ENCODE measurements at places on chromosomes 6 and 20.

- peak; percentile 3 for DNase-seq
These were observed 20.5 kb downstream of the NPEPL1 start for GRCh38 chr20:58712806-58713731.

DNA sequence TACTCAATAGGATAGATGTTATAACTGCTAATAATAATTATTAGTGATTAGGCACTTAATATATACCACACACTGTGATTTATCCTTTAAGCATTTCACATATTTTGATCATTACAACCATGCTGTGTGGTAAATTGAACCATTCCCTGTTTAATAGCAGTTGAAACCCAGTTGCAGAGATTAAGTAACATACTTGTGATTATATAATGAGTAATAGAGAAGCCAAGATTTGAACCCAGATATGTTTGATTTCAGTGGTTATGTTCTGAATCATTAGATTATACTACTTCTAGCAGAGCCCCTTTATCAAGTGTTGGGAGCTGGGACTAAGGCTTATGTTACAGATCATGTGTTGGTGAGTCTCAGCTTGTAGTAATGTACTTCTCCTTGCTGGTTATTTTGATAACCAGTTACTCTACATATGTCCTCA is 44.1 kb downstream of the STK4 start:
- DNase-seq, result no peak

DNA sequence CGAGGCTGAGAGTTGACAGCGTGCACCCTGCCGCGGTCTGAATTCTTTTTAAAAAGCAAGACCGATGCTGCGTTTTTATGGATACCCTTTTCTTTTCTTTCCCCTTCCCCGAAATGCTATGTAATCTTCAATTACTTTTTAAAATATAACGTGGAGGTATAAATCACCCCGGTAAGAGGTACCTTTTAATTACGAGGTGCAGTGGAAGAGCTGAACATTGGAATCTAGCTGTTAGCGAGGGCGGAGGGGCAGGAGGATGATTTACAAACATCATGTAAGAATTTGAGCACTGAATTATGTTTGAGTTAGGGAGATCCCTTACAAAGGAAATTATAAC is 1.2 kb downstream of the EYA2 start:
- no peak for DNase-seq

- DNase-seq, result no peak
These were observed 107.7 kb downstream of the HFE start for GRCh38 chr6:26194816-26195375.

GRCh38 chr6:72813807-72814596 is 192.1 kb downstream of the KCNQ5 start:
- DNase-seq, result no peak

DNA sequence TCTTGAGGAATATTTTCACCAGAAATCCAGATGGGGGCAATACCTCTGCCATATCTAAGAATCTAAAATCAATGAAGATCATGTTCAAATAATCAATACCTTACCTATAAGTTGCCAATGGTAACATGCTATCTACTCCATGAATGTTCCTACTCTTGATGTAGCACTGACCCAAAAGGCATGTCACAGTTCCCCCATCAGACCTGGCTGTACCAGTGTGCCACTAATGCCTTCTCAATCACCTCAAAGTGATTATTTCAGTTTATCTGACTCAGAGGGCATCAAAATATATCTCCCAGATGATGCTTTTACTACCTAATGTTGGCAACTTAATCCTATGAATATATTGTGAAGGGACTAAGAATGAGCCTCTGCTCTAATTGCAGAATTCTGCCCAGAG is 5.5 kb downstream of the PDCD2 start:
- DNase-seq, result no peak

- no peak for DNase-seq
These were observed 215.3 kb downstream of the RNGTT start for GRCh38 chr6:88748141-88748540.

DNA sequence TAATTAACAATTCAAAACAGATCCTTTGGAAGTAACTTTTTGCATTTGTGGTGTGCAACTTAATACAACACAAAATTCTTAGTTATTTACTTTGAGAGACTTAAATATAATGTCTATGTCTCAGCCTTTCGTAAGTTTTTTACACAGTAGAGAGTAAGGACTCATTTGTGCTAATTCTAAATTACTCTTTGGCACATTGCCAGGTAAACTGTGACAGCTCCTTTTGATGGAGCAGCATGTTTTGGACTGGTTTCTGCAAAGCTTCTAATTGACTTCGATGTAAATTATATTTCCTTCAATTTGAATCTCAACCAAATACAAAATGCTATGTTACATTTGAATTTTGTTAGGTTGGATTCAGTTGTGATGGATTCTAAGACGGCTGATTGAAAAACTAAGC is 450.7 kb upstream of the OPRM1 start:
- DNase-seq, result no peak

DNA sequence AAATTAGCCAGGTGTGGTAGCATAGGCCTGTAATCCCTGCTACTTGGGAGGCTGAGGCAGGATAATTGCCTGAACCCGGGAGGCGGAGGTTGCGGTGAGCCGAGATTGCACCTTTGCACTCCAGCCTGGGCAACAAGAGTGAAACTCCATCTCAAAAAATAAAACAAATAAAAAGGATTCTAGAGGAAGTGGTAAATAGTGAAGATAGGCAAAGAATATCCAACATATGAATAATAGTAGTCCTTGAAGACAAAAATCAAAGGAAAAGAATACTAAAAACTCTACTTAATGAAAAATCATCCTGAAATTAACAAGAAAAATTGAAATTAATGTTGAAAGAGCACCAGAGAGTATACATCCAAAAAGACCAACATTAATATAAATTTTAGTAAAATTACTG is 67.0 kb upstream of the MRAP2 start:
- no peak for DNase-seq

DNA sequence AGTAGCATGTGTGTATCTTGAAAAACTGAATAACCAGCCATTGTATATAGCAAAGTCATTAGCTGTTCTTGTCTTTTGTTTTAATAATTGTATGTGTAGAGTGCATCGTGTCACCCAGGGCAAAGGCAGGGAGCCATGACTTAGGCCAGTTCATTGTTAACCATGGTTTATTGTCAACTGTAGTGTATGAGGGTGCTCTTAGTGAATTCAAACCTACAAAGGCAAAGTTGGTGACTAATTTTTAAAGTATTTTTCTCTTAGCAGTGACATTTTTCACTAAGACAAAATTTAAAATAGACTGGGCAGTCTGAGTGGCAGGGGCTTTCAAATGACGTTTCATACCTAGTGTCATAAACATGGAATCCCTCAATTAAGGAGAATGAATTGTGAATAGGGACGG is 79.0 kb downstream of the TULP4 start:
- DNase-seq, result no peak

GRCh38 chr6:118353564-118353963 is 194.5 kb upstream of the PLN start:
- DNase-seq, result no peak

DNA sequence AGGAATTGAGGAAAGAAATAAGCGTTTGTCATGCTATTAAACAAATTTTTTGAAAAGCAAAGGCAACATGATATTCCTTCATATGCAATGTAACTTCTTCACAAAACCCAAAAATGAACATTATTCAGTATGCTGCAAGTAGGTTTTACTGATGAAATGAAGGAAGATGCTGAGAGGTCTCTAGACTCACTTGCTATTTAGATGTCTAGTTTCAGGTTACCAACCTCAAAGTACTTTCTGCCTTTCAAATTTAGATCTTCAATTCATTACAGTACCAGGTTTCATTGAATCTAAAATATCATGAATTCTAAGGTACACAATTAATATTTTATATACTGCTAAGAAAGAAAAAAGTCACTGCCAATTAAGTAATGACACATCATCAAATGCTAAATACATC is 39.9 kb downstream of the MYO6 start:
- DNase-seq, result no peak

GRCh38 chr20:2891343-2891742 is 18.1 kb downstream of the PTPRA start:
- DNase-seq, result no peak

GRCh38 chr20:35952480-35953386 is 1.6 kb downstream of the SCAND1 start:
- peak; percentile 11 for DNase-seq

DNA sequence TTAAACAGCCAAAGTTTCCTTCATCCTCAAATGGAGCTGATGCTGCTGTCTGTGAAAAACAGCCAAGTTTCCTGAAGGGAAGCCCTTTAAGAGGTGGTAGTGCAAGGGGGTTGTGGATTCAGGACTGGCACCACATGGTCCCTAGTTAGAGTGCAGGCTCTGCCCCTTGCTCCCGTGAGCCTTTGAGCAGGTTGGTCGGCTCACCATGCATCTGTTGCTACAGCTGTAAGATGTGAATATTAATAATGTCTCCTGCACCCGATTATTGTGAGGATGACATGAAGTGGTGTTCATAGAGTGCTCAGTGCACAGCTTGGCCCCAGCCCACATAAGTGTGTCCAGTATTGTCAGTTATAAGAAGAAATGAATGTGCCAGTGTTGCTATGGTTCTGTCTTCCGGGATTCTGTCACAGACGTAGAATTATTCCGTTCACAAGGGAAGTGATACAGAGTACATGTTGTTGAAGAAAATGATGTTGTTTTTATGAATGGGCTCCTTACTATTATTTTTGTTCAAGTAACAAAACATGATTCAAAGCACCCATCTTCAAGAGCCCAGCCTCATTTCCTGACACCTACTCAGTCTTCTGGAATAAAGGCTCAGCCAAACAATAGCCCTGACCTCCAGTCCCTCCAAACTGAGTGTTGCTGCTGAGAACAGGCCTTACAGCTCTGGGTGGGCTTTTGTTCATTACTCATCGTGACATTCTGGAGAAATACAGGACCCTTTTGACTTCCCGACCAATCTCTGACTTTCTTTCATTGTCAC is 2.9 kb upstream of the PKIG start:
- no peak for DNase-seq

DNA sequence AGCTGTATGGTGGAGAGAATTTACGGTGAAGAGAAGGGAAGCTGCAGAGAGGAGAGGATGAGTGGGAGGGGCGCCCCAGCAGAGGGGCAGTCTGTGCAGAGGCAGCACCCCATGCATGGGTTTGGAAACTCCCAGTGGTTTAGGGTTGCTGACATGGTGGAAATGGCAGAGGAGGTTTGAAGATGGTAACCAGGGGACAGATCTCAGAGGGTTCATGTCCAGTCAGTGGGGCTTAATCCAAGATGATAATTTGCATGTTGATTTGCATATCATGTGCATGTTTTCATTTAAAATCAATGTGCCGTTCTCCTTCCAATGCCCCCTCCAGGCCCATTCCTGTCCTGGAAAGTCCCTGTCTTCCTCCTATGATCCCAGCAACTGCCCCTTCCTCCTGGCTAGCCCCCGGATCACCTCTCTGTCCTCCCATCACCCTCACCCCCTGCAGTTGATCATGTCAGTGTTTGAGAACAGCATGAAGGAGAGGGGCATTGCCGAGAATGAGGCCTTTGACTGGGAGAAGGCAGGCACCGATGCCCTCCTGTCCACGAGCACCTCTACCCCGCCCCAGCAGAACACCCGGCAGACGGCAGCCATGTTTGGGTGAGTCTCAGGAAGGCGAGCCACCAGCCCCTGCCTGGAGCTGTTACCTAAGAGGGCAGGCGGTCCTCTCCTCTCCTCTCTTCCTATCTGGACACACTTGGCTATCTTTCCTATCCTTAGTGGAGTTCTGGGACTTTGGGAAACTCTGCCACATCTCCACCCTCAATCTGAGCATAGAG is 14.3 kb downstream of the TTBK1 start:
- DNase-seq, result no peak

- DNase-seq, result no peak
These were observed 50.5 kb upstream of the SSTR4 start for GRCh38 chr20:22984606-22985005.
